ENCODE measurements at places on chromosomes 16 and 17.

DNA sequence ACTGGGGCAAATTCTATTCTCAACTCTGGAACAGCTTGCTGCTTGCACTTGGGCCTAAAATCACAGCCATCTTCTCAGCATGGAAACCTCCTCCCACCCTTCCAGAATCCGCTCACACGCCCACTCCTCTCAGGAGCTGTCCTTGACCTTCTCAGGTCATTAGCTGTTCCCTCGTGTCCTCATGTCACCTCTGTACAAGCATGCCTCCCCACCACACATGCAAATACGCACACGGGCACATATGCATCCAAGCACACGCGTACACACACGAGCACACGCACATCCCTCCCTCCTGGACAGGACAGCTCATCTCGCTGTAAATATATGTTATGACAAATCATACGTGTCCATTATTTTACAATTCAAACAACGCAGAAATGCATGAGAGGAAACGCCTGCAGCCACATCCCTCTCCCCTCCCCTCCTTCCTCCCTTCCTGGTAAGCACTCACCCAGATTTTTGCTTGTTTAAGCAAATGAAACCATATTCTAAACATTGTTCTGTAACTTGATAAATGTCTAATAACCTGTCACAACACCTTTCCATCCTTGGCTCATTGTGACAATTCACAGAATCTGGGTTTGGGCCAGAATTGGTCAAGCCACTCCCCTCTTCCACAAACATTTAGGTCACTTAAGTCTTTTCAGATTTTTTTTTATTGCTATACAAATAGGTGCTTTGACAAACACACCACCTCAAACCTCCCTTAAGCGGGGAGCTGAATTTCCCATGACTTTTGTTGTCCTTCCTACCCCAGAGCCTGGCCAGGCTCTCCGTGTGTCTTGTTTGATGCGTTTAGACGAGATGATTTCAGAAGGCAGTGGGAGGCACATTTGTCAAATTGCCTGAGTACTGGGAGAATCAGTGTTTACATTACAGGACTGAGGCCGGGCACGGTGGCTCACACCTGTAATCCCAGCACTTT lies 41.7 kb downstream of the DNAH17 start:
- peak; percentile 94 for DNase-seq

DNA sequence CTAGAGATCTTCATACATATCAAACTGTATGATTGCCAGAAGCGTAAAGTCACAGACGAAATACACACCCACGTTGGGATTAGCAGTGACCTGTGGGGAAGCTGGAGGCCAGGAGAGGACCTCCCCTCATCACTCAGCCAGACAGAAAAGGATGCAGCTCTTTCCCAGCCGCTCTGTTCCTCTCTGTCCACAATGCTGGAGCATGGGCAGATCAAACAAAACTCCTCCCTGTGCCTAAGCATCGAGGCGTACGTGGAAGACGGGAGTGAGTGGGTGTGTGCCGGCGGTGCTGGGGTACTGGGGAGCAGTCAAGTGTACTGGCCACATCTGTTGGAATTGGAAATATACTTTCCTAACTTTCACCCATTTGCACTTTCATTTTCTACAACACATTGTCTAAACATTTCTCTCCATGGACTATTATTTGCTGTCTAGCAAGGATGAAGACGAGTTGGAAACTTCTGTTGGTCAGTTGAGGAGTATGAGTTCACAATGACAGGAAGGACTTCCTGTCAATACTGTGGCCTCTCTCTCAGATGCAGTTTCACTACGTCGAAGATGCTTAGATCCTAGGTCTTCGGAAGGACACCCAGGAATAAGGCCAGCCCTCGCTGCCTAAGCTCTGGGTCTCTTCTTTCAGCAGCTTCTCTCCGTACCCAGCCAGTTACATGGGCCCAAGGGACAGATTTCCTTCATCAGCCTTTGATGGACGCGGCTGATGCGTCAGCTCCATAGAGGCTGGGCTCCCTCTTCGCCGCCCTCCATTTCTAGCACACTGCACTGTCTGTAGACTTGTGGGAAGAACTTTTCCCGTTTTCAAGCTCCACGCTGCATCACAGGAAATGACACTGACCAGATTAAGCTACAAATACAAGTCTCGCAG lies 30.6 kb upstream of the ENDOV start:
- no peak for DNase-seq

- no peak for DNase-seq
Measured at GRCh38 chr17:56468840-56469239, 124.7 kb upstream of the NOG start.

- DNase-seq, result no peak
Measured at GRCh38 chr16:50839356-50839755, 97.5 kb downstream of the CYLD start.

DNA sequence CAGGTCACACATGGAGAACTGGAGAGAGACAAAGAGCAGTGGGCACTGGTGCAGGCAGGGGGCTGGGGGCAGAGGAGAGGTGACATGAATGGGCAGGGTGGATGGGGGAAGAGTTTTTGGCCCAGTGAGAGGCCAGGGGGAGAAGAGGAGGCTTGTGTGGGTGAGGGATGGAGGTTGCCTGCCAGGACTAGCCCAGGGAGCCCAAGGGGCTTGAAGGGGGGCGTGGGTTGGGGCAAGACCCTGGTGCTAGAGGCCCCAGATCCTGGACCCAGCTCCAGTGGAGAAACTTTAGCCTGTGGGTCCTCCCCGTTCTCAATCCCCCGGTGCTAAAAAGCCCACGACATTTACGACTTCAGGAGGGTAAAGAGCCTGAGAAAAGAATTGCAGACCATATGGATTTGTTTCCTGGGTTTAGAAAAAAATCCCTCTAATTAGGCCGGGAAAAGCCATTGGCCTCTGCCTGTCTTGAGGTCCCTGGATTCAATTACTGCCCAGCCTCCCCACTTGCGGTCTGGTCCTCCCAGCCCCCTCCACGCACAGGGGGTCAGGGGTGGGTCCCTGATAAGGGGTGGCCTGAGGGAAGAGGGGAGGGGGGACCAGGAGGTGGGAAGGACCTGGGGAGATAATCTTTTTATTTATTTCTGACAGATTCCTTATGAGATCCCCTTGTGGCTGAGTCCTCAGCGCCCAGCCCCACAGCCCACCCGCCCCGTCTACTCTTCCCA lies 33.0 kb downstream of the NGFR start:
- no peak for DNase-seq

GRCh38 chr17:68324114-68324513 lies 32.8 kb downstream of the ARSG start:
- no peak for DNase-seq

DNA sequence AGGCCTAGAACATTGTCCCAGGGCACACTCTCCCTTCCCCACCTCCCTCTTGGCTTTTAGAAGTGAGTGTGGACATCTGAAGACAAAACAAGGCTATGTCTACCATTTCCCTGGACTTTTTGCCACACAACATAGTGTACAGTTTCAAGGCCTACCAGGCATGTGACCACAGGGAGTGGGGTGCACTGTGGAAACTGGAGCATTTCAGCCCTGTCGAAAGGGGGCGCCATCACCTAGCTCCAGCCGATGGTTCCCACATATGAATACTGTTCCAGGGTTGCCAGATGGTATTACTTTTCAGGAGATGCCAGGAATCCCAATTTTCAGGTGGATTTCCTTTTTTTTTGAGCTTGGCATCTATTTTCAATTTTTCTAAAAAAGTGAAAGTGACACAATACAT lies 140.7 kb downstream of the KATNIP start:
- DNase-seq, result no peak

DNA sequence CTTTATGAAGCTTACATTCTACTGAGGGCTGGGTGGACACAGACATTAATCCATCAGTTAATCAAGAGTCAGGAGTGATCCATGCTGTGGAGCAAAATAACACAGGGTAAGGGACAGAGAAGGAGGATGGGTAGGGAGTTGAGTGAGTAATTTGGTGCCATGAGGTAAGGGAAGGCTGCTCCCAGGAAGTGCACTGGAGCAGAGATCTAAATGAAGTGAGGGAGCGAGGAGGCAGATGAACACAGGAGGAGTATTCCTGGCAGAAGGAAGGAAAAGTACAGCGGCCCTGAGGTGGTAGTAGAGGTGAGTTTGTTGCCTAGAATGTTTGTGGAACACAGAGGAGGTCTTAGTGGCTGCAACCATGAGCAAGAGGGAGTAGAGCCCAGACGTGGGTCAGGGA lies 34.8 kb downstream of the ASIC2 start:
- no peak for DNase-seq

- no peak for DNase-seq
Measured at GRCh38 chr17:65143889-65144604, 6.9 kb downstream of the RGS9 start.

DNA sequence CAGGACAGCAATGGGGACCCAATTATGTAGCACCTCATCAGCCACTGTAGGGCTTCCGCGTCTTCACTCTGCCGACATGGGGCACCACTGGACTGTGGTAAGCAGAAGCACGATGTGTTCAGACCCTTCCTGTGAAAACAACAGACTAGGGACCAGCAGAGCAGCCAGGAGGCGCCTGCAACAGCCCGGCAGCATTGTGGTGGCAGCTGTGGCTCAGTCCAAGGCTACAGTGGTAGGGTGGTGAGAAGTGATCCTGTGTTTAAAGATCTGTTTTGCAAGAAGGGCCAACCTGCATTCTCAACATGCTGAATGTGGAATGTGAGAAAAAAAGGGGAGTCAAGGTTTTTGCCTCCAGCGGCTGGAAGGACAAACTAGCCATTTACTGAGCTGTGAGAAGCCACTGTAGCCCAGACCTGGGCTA lies 80.8 kb downstream of the GAS7 start:
- DNase-seq, result no peak

GRCh38 chr17:4420692-4421131 lies 13.0 kb upstream of the SPNS3 start:
- DNase-seq, result peak; percentile 79

- peak; percentile 42 for DNase-seq
Measured at GRCh38 chr17:28612936-28613872, 781 bp downstream of the RSKR start.

DNA sequence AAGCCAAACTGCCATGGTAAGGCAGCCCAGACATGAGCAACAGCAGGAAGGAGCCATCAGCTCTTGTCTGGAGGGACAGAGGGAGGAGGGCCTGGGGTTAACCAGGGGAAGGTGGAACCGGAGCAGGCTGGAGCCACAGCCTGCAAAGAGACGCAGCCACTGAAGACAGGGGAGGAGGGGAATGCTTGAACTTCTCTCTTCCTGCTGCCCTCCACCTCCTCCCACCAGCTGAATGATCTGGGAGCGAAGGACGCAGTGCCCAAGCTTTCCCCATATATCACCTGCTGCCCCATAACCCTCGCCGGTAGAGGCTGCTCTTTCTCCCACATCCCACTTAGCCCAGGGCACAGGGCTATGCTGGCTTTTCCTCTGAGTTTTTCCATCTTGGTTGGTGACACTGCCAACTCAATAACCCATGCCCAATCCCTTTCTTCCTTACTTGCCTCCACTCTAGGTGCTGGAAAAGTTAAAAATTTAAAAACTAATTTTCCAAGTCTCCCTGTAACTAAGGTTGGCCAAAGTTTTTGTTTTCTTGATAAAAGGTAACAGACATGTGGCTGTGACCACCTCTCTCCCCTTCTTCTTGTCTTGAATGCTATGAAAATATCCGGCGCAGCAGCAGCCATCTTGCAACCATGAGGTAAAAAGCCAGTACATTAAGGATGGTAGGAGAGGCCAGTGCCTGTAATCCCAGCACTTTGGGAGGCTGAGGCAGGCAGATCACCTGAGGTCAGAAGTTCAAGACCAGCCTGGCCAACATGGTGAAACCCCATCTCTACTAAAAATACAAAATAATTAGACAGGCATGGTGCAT lies 21.8 kb upstream of the CACNG4 start:
- no peak for DNase-seq

DNA sequence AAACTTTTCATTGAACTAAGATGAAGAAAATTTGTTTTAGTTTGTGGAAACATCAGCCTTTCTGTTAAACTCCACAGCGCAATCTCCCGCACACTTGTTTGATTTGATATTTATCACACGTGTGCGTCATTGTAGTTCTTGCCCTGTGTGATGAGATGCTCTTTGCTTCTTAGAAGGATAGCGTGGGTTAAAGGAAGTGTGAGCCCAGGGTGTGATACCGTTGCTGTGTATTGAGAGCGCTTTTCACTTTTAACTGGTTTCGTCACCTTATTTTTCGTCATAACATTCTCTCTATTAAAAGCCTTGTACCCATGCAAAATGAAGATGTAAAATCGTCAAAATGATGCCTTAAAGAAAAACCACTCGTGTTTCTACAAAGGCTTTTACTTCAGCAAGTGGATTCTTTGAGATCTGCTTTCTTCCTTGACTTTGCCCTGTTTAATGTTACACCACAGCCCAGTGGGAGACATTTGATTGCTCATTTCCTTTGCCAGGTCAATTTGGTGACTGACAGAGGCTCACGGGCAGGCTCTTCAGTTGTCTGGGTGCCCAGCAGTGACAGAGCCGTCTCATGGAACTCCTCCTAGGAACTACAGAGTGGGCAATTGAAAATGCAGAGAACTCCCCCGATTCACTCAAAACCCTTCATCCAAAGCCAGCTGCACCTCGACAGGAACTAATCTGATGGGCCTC lies 61.1 kb downstream of the RPA1 start:
- DNase-seq, result no peak

- DNase-seq, result no peak
Measured at GRCh38 chr16:27511657-27512448, 37.9 kb downstream of the GTF3C1 start.

DNA sequence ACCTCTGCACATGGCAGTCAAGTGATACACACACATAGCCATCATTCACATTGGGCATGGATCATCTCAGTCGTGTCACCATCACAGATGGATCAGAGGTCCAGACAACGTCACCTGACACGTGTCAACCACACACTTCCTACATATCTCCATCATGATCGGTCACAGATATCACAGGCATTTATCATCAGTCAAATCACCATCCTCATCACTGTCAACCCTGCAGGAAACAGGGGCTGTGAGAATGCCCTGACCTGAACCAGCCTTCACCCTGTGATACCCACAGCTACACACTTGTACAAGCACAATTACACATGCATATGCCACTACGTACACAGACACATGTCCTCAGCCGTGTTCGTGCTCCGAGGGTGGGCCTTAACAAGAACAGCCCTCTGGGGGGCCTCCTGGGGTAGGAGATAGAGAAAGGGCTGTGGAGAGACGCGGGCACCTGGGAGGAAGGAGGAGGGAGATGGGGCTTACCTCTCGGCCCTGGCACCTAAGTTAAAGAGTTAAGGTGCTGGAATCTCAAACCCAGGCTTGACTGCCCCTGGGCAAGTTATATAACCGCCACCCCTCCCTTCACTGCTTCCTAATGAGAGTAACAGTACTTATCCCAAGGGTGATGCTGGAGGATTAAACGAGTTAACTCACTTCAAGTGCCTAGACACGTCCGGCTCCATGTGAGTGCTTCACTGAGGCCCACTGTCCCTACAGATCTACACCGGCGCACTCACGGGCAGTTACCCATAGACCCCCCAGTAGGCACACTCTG lies 1.1 kb downstream of the SLC12A4 start:
- no peak for DNase-seq

DNA sequence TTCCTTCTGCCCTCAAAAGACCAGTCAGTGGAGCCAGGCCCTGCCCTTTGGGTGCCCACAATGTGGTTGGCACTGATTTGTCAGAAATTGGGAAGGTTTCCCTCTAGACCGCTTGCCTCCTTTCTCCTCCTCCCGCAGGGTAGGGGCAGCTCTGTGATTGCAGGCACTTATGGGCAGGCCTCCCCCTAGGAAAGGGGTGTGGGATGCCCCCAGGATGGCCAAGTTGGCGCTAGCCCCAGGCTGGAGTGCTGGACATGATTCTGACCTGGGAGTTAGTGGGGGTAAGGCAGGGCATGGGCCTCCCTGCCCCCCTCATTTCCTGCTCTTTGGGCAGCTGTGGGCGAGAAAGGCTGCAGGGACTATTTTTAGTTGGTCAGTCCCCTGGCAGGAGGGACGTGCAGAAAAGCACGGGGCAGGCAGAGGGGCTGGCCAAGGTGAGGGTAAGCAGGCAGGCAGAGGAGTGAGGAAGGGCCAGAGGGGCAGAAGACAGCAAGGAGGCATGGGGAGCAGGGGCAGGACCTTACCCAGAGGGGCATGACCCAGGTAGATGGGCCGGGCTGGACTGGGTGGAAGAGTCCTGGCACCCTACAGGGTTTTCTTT lies 3.3 kb downstream of the RARA start:
- no peak for DNase-seq

All from SHP77 (cell line).